Ovary (tissue), 10 donors: ENCODE measurements at places on chromosomes 6 and 20. TPM values are rescaled to one million over a fixed set of nuclear protein-coding genes. Genes with fewer than 3 reads are reported as not detected.

DNA sequence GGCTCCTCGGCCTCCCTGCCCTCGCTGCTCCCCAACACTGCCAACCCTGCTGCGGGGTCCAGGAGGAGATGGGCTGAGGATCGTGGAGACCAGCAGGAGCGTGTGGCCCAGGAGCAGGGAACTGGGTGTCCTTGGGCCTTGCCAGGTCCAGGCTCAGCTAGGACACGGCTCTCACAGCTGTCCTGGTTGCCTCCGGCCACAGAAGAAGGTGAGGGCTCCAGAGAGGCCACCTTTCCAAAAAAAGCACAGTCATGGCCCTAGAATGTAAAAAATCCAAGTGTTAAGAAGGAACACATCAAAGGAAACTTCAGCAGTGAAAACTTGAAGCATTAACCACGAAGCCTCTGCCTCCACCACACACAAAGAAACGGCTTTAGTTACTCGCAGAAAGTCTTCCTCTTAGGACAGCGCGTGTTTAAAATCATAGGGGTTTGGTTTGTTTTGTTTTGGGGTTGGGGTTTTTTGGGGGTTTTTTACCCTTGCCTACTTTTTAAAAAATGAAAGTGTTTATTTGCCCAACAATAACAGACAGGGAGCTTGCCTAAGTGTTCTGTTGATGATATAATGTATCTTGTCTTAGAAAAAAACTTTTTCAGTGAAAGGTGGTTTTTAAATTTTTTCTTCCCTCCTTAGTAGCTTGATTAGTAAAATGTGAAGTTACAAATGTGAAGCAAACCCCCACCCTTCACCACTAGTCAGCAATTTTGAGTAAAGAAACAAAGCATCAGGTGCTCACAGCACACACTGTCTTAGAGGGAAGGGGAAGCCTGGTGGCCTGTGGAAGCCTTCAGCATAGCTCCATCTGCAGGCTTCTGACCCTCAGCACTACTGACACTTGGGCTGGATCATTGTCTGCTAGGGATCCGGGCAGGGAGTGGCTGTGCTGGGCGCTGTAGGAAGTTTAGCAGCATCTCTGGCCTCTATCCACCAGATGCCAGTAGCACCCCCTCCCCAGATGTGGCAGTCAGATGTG lies 60.0 kb downstream of the PTPN1 start:
- no peak overlapping the region for H3K27ac ChIP-seq
- H3K36me3 ChIP-seq, result no peaks in the 10 kb centered on the region
- H3K4me1 ChIP-seq, result peaks cover 13% of the 10 kb centered on the region
- no peak overlapping the region for H3K4me3 ChIP-seq

GRCh38 chr20:13865791-13866351 lies 81.0 kb downstream of the NDUFAF5 start:
- peaks cover 6% of the 10 kb centered on the region for H3K4me1 ChIP-seq
- no peak for DNase-seq
- no peak overlapping the region for H3K4me3 ChIP-seq
- no peak overlapping the region for H3K27ac ChIP-seq
- H3K36me3 ChIP-seq, result no peaks in the 10 kb centered on the region

- H3K27ac ChIP-seq, result no peak overlapping the region
- H3K36me3 ChIP-seq, result no peaks in the 10 kb centered on the region
- no peak overlapping the region for H3K4me3 ChIP-seq
- H3K4me1 ChIP-seq, result peaks cover 6% of the 10 kb centered on the region
These were observed 115.1 kb upstream of the TNFAIP3 start for GRCh38 chr6:137751768-137752560.

NR2E1 gene
- not detected for total RNA-seq

GRCh38 chr6:131096786-131097185 lies 33.7 kb upstream of the EPB41L2 start:
- no peak overlapping the region for H3K4me3 ChIP-seq
- no peak for DNase-seq
- no peaks in the 10 kb centered on the region for H3K36me3 ChIP-seq

DNA sequence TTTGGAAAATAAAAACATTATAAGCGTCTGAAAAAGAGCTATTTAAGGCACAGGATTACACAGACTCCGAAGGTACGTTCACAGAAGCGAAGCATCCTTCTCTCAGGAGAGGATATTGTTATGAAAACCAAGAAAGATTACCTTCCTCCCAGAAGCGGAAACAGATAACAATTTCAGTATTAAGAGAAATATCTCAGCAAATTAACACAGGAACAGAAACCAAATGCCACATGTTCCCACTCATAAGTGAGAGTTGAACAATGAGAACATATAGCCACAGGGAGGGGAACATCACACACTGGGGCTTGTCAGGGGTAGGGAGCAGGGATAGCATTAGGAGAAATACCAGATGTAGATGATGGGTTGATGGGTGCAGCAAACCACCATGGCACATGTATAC lies 109.7 kb downstream of the CDK19 start:
- H3K4me1 ChIP-seq, result no peaks in the 10 kb centered on the region
- no peaks in the 10 kb centered on the region for H3K27me3 ChIP-seq
- DNase-seq, result no peak
- H3K36me3 ChIP-seq, result no peaks in the 10 kb centered on the region
- no peak overlapping the region for H3K4me3 ChIP-seq
- H3K27ac ChIP-seq, result no peak overlapping the region

DNA sequence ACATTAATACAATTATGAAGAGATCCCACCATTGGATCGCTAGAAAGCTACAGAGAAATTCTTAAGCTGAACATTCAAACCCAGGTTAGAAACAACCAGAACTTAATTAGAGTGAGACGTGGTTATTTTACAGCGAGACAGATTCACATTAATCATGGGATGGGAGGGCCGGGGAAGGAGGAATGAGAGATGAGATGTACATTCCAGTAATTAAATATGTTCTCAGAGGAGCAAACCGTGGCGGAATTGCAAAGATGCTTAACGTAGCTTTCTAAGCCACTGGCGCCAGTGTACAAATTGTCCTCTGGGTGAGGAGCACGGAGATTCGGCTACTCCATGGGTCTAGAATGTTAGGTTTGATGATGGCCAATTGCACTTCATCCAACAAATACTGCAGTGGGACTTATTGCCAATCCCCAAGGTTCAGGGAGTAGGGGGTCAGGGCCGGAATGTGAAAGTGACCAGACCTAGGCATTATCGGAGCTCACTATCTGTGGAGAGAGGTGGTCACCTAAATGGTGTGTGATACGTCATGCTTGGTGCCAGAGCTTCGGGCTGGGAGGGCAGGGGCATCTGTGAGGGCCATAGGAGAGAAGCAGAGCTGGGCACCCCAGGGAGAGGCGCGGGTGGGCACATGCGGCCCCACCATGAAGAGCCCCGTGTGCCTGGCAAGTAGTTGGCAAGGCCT lies 114.7 kb downstream of the EDN3 start:
- H3K4me1 ChIP-seq, result no peaks in the 10 kb centered on the region
- no peaks in the 10 kb centered on the region for H3K27me3 ChIP-seq
- no peak overlapping the region for H3K27ac ChIP-seq
- H3K4me3 ChIP-seq, result no peak overlapping the region

TUBB2B gene
- total RNA-seq, result 3.6 TPM

PSMB1 gene
- 190 TPM for total RNA-seq

DNA sequence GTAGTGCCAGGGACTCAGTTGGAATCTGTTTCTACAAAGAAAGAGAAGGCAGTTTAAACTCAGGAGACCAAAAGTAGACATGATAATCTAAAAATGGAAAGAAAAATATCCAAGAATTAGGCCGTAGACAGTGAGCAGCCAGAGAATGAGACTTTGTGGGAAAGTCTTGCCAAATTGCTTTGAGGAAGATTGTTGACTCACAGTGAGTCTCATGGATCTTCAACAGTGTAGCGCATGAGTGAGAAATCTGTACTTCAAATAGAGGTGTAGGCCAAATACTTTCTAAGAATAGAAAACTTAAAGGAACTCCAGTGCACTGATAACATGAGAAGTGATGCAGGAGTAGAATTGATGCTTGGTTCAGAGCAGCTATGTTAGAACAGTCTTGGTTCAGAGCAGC lies 284.5 kb downstream of the HTR1B start:
- H3K4me3 ChIP-seq, result no peak overlapping the region
- H3K27ac ChIP-seq, result no peak overlapping the region
- H3K36me3 ChIP-seq, result no peaks in the 10 kb centered on the region
- H3K4me1 ChIP-seq, result no peaks in the 10 kb centered on the region
- no peaks in the 10 kb centered on the region for H3K27me3 ChIP-seq

TMEM244 gene
- total RNA-seq, result not detected

DNA sequence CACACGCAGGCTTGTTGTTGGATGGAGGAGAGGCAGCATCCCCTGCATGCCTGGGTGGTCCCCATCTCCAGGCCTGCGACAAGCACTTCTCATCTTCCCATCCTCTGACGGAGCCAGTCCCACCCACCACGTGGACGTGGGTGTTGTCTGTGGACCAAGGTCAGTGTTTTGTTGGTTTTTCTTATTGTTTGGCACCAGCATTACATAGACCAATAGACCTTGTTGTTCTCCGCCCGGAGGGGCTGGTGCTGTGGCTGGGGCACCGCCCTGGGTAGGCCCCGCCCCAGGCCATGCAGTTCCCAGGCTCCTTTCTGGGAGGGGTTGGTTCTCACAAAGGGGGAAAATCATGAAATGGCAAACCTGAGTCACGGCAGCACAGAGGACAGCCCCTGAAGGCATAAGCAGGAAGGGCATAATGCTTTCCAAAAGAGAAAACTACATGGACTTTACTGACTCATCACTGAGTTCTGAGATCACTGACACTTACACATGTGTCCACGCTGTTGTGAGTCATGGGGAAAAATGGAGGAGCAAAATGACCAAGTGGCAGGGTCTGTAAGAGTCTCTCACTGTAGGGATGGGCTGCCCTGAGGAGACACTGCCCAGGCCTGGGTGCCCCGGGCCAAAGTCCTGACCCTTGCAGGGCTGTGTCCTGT lies 90.8 kb downstream of the THBS2 start:
- peak overlapping the region; percentile 40 for H3K27ac ChIP-seq
- no peaks in the 10 kb centered on the region for H3K36me3 ChIP-seq
- H3K27me3 ChIP-seq, result no peaks in the 10 kb centered on the region
- peaks cover 15% of the 10 kb centered on the region for H3K4me1 ChIP-seq
- H3K4me3 ChIP-seq, result no peak overlapping the region
- peak; percentile 69 for DNase-seq

NOTCH4 gene
- 7.4 TPM for total RNA-seq

- no peaks in the 10 kb centered on the region for H3K27me3 ChIP-seq
- no peak overlapping the region for H3K4me3 ChIP-seq
- no peaks in the 10 kb centered on the region for H3K4me1 ChIP-seq
These were observed 129.3 kb upstream of the TOP1 start for GRCh38 chr20:40899344-40899743.

DNA sequence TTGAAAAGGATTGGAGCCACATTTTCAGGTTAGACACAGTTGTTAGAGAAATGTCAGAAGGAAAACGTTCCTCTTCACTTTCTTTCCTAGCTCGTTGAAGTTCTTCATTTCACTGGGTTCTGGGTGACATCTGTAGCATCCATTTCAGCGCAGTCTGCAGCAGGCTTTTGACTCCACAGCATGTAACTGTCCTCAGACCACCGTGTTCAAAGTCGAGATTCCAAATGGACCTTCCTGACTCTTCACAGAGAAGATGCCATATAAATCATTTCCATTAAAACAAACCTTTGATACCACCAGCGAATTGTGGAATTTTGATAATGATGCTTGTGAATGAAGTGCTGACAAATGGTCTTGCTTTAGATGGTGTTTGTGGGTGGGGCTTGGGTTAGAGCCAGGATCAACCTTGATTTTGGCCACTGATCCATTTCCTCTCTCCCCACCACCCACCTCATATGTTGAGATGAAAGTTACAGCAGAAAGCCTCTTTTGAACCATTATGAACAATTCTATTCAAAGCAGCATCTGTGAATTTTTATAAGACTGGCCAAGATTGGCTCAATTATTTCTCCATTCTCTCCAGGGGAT lies 185.3 kb upstream of the PREP start:
- H3K36me3 ChIP-seq, result no peaks in the 10 kb centered on the region
- DNase-seq, result no peak
- no peaks in the 10 kb centered on the region for H3K27me3 ChIP-seq
- H3K4me1 ChIP-seq, result no peaks in the 10 kb centered on the region
- H3K4me3 ChIP-seq, result no peak overlapping the region
- no peak overlapping the region for H3K27ac ChIP-seq

- H3K27me3 ChIP-seq, result no peaks in the 10 kb centered on the region
- no peak overlapping the region for H3K27ac ChIP-seq
- H3K36me3 ChIP-seq, result no peaks in the 10 kb centered on the region
- DNase-seq, result no peak
These were observed 139.7 kb downstream of the PLCB1 start for GRCh38 chr20:8271727-8272126.

TOX2 gene
- total RNA-seq, result 1.1 TPM

- no peak overlapping the region for H3K4me3 ChIP-seq
- H3K27ac ChIP-seq, result no peak overlapping the region
- no peak for DNase-seq
These were observed 42.9 kb downstream of the ATXN1 start for GRCh38 chr6:16718356-16718755.

GRCh38 chr6:38604700-38605099 lies 35.0 kb downstream of the BTBD9 start:
- DNase-seq, result no peak
- H3K36me3 ChIP-seq, result no peaks in the 10 kb centered on the region
- no peak overlapping the region for H3K4me3 ChIP-seq
- H3K27ac ChIP-seq, result no peak overlapping the region

TPD52L1 gene
- total RNA-seq, result 14.4 TPM

DNA sequence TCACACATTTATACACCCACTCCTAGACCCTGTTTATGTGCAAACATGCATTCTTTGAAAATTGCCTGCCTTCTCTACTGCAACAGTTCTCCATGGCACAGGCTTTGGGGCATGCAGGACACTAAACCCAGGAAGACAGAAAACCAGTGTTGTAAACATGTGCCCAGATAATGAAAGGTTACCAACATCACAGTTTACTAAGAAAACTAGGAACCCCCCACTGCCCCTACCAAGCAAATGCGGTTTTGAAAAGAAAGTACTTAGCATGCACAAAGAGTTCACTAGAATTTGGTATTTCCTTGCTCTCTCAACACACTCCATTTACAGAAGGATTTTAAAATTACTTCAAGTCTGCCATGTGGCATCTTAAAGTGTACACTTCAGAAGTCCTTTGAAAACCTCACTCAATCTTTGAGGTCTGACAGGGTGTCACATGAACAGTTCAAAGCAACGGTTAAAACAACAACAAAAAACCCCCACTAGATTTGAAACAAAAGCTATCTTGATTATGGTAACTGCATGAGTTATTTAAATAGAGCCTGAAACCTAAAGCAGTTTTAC lies 245.0 kb downstream of the GMPR start:
- no peak for DNase-seq
- H3K27ac ChIP-seq, result no peak overlapping the region

DNA sequence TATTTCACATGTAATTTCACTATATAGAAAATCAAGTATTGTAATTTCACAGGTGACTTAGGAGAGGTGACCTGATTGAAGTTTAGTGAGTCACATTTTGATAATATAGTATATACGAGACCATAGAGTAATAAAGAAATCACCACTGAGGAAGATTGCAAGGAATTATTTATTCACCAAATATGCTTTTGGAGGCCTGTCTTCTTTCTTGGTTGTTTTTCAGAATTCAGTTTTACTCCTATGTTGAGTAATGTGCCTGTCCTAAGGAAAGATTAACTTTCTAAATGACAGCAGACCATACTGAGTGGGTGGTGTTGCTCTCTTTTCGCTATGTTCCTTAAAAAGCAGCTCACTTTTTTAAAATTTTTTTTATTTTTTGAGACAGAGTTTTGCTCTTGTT lies 87.5 kb upstream of the FOXO3 start:
- no peaks in the 10 kb centered on the region for H3K4me1 ChIP-seq
- DNase-seq, result no peak
- H3K27me3 ChIP-seq, result no peaks in the 10 kb centered on the region
- H3K36me3 ChIP-seq, result no peaks in the 10 kb centered on the region
- no peak overlapping the region for H3K27ac ChIP-seq
- no peak overlapping the region for H3K4me3 ChIP-seq

- H3K27ac ChIP-seq, result no peak overlapping the region
- H3K4me3 ChIP-seq, result no peak overlapping the region
- no peaks in the 10 kb centered on the region for H3K4me1 ChIP-seq
- H3K36me3 ChIP-seq, result no peaks in the 10 kb centered on the region
These were observed 22.8 kb downstream of the ECT2L start for GRCh38 chr6:138818496-138819194.

OR2J3 gene
- total RNA-seq, result not detected
